Smooth muscle cell of bladder (primary cell): ENCODE measurements at places on chromosomes 2 and 18. TPM values are rescaled to one million over a fixed set of nuclear protein-coding genes. Genes with fewer than 3 reads are reported as not detected.

The ASAP2 gene
- 15.1 and 16.9 TPM in 2 replicates for total RNA-seq

The SGPP2 gene
- not detected in 2 replicates for total RNA-seq

The ATG16L1 gene
- 24.9 and 33.8 TPM in 2 replicates for total RNA-seq

The NAT8 gene
- not detected in 2 replicates for total RNA-seq

The MFSD6 gene
- total RNA-seq = 13.2 and 15.1 TPM in 2 replicates

The PRSS56 gene
- not detected in 2 replicates for total RNA-seq

The ALKAL2 gene
- 0.43 TPM in 1 of 2 replicates, not detected in the other for total RNA-seq

The EMILIN1 gene
- total RNA-seq = 203 and 242 TPM in 2 replicates

The LAMA3 gene
- 19.1 and 20.9 TPM in 2 replicates for total RNA-seq

The OBSL1 gene
- 37.8 and 56.8 TPM in 2 replicates for total RNA-seq

The ADRA2B gene
- total RNA-seq = 0.09 TPM in 1 of 2 replicates, not detected in the other

The LBX2 gene
- total RNA-seq = 1.3 and 2.9 TPM in 2 replicates

The UGT1A8 gene
- total RNA-seq = 0.37 and 0.71 TPM in 2 replicates

The SP9 gene
- not detected in 2 replicates for total RNA-seq

The ANKRD30BL gene
- not detected in 2 replicates for total RNA-seq

The ZSCAN30 gene
- 14.5 and 15.1 TPM in 2 replicates for total RNA-seq

The SMYD1 gene
- total RNA-seq = not detected in 2 replicates

The PDCD1 gene
- total RNA-seq = not detected in 2 replicates

The DSC1 gene
- total RNA-seq = not detected in 2 replicates

The TRIM43 gene
- total RNA-seq = not detected in 2 replicates

The ALPG gene
- total RNA-seq = not detected in 2 replicates

The IL36A gene
- not detected in 2 replicates for total RNA-seq

The INHBB gene
- under 0.01 and 0.09 TPM in 2 replicates for total RNA-seq

The PLEKHH2 gene
- 4.6 and 5.3 TPM in 2 replicates for total RNA-seq

The CRYGD gene
- not detected in 2 replicates for total RNA-seq

The GRP gene
- not detected in 2 replicates for total RNA-seq

The LYPD6 gene
- 0.18 and 0.57 TPM in 2 replicates for total RNA-seq

The REG1B gene
- total RNA-seq = not detected in 2 replicates

The RAPH1 gene
- 12.1 and 22.6 TPM in 2 replicates for total RNA-seq

The DNAJC5G gene
- not detected in 2 replicates for total RNA-seq

The FHL2 gene
- 152 and 244 TPM in 2 replicates for total RNA-seq

The DCDC2C gene
- not detected in 2 replicates for total RNA-seq

The TSPYL6 gene
- total RNA-seq = not detected in 2 replicates

The ASB18 gene
- not detected in 2 replicates for total RNA-seq

The AGXT gene
- 0.14 TPM in 1 of 2 replicates, not detected in the other for total RNA-seq

The XPO1 gene
- 177 and 215 TPM in 2 replicates for total RNA-seq

The ANKRD62 gene
- total RNA-seq = not detected in 2 replicates

The C2orf80 gene
- not detected in 2 replicates for total RNA-seq

The AQP12B gene
- not detected in 2 replicates for total RNA-seq

The ANKRD30B gene
- total RNA-seq = under 0.01 and 0.09 TPM in 2 replicates

The REEP1 gene
- total RNA-seq = 0.09 TPM in 1 of 2 replicates, not detected in the other

The MLPH gene
- 12.2 and 12.8 TPM in 2 replicates for total RNA-seq

The PIAS2 gene
- total RNA-seq = 12.8 and 21.3 TPM in 2 replicates

The ELOA2 gene
- under 0.01 TPM in 1 of 2 replicates, not detected in the other for total RNA-seq

The HOXD4 gene
- total RNA-seq = under 0.01 and 0.18 TPM in 2 replicates

The HOXD12 gene
- total RNA-seq = not detected in 2 replicates

The SCYGR4 gene
- total RNA-seq = 0.09 TPM in 1 of 2 replicates, not detected in the other

The ZNF892 gene
- total RNA-seq = 3.0 and 4.7 TPM in 2 replicates

The RAB1A gene
- total RNA-seq = 82.5 and 119 TPM in 2 replicates
